ENCODE measurements at places on chromosomes 12 and 14. TPM values are rescaled to one million over a fixed set of nuclear protein-coding genes. Genes with fewer than 3 reads are reported as not detected.

DNA sequence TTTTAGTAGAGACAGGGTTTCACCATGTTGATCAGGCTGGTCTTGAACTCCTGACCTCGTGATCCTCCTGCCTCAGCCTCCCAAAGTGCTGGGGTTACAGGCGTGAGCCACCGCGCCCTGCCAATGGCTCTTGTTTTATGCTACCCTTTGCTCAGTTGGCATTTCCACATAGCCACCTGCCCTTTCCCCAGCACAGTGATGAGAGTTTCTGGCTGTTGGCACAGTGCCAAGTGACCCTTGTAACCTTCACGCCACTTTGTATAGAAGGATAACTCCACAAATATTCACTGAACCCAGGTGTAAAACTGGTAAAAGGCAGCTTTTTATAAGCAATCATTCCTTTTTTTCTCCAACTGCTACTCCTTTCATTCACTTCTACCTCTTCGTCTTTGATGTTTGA lies 18.5 kb upstream of the CCDC175 start:
- no peaks in the 10 kb centered on the region for H3K27me3 ChIP-seq
- no peak overlapping the region for H3K27ac ChIP-seq
- H3K4me1 ChIP-seq = no peaks in the 10 kb centered on the region
- no peaks in the 10 kb centered on the region for H3K36me3 ChIP-seq
- DNase-seq = no peak
- no peak overlapping the region for H3K4me3 ChIP-seq

DNA sequence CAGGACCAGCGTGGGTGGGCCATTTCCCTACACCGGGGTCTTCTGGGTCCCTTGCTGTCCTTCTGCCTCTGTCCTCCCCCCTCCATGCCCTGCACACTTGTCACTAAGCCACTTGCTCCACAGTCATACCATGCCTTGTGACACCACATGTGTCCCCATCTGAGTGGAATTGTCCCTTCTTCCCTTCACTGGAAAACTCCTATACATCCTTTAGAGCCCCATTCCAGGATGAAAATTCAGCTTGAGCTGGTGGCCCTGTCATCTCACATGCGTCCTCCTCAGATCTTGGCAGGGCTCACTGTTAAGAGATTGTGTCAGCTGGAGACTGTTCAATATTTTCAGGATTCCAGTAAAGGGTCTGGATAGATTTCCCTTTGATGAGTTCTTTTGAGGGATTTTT lies 87.4 kb downstream of the DNAH10 start:
- DNase-seq = no peak
- peaks cover 20% of the 10 kb centered on the region for H3K27me3 ChIP-seq
- no peaks in the 10 kb centered on the region for H3K4me1 ChIP-seq
- no peak overlapping the region for H3K27ac ChIP-seq
- no peaks in the 10 kb centered on the region for H3K36me3 ChIP-seq
- no peak overlapping the region for H3K4me3 ChIP-seq

The SRGAP1 gene
- 26.1 TPM for total RNA-seq

DNA sequence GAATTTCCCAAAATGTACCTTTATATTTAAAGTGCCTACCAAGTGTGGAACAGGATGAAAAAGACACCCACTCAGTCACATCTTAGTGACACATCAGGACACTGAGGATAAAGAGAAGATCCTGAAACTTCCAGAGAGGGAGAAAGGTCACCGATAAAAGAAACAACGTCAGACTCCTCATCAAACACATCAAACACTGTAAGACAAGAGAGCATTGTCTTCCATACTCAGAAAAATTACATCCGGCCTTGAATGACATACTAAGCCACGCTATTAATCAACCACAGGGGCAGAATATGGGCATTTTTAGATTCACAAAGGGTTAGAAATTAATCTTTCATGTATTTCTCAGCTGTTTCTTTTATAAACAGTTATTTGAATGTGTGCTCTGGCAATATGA lies 490.3 kb downstream of the APAF1 start:
- DNase-seq = no peak
- H3K36me3 ChIP-seq = no peaks in the 10 kb centered on the region
- no peak overlapping the region for H3K4me3 ChIP-seq
- no peaks in the 10 kb centered on the region for H3K4me1 ChIP-seq
- H3K27me3 ChIP-seq = no peaks in the 10 kb centered on the region

GRCh38 chr12:24244801-24245200 lies 295.3 kb upstream of the SOX5 start:
- H3K27me3 ChIP-seq = no peaks in the 10 kb centered on the region
- no peaks in the 10 kb centered on the region for H3K36me3 ChIP-seq
- no peaks in the 10 kb centered on the region for H3K4me1 ChIP-seq
- no peak overlapping the region for H3K4me3 ChIP-seq
- DNase-seq = no peak

The CCDC197 gene
- not detected for total RNA-seq

GRCh38 chr12:117140397-117141096 lies 41.3 kb upstream of the TESC start:
- H3K4me3 ChIP-seq = no peak overlapping the region
- H3K36me3 ChIP-seq = peaks cover 8% of the 10 kb centered on the region
- no peak overlapping the region for H3K27ac ChIP-seq
- no peak for DNase-seq

- no peak overlapping the region for H3K27ac ChIP-seq
- H3K27me3 ChIP-seq = no peaks in the 10 kb centered on the region
- DNase-seq = peak; percentile 23
- no peak overlapping the region for H3K4me3 ChIP-seq
- H3K36me3 ChIP-seq = no peaks in the 10 kb centered on the region
These were observed 97.6 kb upstream of the SCAF11 start for GRCh38 chr12:46087916-46088439.

DNA sequence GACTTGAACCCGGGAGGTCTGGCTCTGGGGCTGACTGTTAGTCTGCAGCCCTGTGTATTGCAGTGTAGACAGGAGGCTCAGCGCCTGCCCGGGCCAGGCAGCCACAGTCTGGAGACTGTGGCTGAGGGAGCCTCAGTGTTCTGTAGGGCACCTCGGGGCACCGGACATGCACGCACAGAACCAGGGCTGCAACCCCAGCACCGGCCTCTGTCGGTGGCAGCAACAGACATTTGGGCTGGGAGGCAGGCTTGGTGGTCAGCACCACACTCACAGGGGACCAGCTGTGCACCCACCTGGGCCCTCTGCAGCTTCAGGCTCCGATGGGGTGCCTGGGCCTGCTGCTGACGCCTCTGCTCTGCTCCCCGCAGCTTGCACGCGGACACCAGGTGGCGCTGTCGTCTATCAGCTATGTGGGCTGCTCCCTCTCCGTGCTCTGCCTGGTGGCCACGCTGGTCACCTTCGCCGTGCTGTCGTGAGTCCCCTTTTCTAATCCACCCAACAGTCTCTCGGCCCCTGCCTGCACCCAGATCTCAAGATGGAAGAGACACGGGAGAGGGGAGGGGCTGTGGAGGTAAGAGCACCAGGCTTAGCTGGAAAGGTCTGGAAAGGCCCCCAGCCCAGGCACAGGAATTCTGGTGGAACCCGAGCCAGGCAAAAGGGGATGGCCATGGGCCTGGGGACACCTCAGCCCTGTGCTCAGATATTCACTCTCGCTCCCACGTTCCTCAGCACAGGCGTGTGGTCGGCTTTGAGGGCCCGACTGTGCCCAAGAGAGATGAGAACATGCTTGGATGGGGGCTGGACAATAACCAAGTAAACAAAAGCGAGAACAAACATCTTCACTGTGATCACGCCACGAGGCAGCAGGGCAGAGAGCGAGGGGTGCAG lies 151.0 kb downstream of the ADGRD1 start:
- H3K27me3 ChIP-seq = no peaks in the 10 kb centered on the region
- peak; percentile 97 for DNase-seq
- no peaks in the 10 kb centered on the region for H3K4me1 ChIP-seq
- H3K36me3 ChIP-seq = no peaks in the 10 kb centered on the region

DNA sequence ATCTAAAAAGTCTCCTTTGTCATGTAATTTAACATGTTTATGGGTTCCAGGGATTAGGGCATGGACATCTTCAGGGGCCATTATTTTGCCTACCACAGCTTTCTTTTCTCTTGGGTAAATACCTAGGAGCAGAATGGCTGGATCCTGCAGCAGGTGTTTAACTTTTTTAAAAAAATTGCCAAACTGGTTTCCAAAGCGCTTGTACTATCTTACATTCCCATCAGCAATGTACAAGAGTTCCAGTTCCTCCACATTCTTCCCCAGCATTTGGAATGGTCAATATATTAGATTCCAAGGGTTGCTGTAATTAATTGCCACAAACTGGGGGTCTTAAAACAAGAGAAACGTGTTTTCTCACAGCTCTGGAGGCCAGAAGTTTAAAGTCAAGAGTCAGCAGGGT lies 27.7 kb upstream of the MYL2 start:
- H3K36me3 ChIP-seq = no peaks in the 10 kb centered on the region
- H3K4me1 ChIP-seq = no peaks in the 10 kb centered on the region
- H3K4me3 ChIP-seq = no peak overlapping the region
- DNase-seq = no peak
- no peaks in the 10 kb centered on the region for H3K27me3 ChIP-seq

The PLEKHG7 gene
- not detected for total RNA-seq

DNA sequence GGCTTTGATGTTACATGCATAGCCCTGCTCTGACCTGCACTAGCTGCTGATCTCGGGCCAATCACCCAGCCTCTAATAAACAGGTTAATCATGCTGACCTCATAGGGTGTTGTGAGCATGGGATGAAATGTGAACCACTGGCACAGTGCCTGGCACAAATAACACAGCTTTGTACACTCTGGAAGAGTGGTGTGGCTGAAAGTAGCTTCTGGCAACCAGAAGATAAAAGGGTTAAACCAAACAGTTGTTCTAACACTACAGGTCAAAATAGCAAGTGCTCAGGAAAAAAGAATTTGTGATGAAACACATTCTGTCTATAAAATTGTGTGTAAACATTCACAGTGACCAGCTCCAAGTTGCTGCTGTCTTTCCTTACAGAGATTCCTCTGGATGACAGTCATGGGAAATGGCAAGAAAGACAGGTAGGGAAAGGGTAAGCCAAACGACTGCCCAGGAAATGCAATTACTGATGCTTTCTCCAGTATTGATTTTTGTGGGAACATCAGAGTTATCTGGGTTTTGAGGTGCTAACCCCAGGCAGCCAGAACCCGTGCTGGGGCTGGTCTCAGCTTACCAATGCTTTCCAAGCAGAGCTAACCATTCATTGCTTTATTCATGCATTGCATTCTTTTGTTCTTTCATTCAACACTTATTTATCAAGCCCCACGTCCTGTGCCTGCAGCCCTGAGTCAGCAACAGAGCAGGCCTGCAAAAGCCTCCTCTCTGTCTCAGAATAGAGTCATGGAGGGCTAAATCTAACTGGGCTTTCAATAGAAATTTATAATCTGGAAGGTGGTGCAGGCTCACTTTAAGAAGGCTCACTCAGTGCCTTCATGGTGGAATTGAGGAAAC lies 38.1 kb upstream of the CAPRIN2 start:
- DNase-seq = peak; percentile 57
- H3K4me3 ChIP-seq = peak overlapping the region; percentile 21
- H3K4me1 ChIP-seq = peaks cover 29% of the 10 kb centered on the region
- no peaks in the 10 kb centered on the region for H3K36me3 ChIP-seq
- peak overlapping the region; percentile 45 for H3K27ac ChIP-seq
- H3K27me3 ChIP-seq = no peaks in the 10 kb centered on the region

DNA sequence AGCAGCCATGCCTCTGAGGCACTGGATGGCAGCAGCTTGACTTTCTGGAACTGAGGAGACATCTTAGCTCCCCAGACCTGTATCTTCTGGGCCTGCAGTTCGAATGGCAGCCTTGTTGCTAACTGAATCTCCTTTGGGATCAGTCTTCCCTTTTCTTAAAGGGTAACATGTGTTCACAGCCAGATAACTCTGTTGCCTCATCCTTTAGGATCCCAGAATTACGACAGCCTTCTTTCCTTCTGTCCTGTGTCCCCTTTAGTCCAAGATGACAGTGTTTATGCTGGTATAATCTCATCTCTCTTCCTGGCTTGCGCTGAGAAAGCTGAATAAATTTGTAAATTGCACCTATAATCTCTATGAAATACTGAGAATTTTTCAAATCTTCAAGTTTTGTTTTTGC lies 9.1 kb upstream of the ERC1 start:
- H3K27ac ChIP-seq = no peak overlapping the region
- no peaks in the 10 kb centered on the region for H3K27me3 ChIP-seq
- no peak for DNase-seq
- no peaks in the 10 kb centered on the region for H3K36me3 ChIP-seq

DNA sequence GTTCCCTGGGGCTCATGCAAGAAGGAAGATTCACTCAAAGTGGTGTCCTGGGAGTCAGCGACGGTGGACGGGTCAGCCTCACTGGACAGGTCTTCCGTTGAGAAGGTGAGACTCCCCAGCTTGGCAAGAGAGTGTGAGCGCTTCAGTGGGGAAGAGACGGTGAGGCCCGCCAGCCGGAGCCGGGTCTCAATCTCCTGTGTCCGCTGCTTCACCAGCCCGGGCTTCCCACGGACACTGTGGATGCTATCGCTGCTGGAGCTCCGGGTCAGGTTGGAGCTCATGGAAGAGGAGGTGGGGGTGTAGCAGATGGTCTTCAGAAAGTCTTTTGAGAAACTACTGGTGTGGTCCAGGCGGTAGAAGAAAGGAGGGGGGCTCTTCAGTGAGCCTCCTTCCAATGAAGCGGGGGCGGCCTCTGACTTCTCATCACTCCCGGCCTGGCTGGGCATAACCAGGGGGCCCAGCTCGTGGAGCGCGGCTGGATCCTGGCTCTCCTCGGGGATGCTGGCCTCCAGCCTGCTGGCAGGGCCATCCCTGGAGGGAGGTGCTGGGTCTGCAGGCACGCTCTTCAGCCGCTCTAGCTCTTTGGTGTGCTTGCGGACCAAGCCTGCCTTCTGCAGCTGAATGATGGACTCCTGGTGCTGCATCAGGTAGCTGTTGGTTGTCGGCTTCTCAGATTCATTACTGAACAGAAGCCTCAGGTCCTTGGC lies 56.9 kb upstream of the CORO1C start:
- H3K4me1 ChIP-seq = no peaks in the 10 kb centered on the region
- H3K4me3 ChIP-seq = no peak overlapping the region
- H3K27me3 ChIP-seq = no peaks in the 10 kb centered on the region
- DNase-seq = no peak
- H3K36me3 ChIP-seq = peaks cover 92% of the 10 kb centered on the region

The FIGNL2 gene
- total RNA-seq = 0.29 TPM

DNA sequence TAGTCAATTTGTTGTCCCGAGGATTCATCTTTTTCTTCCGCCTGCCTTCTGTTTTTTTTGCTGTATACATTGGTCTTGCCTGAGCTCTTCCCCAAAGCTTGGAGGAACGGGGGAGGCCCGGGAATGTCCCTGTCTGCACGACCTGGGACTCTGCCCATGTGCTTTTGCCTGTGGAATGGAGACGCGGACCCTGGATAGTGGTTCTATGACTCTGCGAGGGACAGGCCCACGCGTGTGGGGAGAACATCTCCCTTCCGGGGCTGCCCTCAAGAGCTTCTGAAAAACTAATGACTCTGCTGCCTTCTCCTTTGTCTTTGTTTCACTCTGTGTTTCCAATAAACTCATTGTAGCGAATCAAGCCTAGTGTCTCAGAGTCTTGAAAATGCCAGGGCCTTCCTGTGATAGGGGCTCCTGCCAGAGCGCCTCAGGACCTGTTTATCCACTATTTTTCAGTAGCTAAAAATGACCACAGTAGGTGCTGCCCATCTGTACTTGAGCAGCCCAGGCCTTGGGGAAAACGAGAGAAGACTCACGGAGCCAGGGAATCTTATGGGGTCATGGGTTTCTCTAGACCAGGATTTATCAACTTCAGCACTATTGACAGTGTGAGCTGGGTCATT lies 12.3 kb downstream of the KRT83 start:
- peak overlapping the region; percentile 17 for H3K27ac ChIP-seq

GRCh38 chr12:70660620-70661219 lies 23.5 kb upstream of the PTPRB start:
- H3K4me3 ChIP-seq = no peak overlapping the region
- H3K27me3 ChIP-seq = no peaks in the 10 kb centered on the region
- no peaks in the 10 kb centered on the region for H3K36me3 ChIP-seq
- peaks cover 19% of the 10 kb centered on the region for H3K4me1 ChIP-seq
